ENCODE measurements at places on chromosomes 11 and 22. TPM values are rescaled to one million over a fixed set of nuclear protein-coding genes. Genes with fewer than 3 reads are reported as not detected.

Gene TEAD1
- 45.9 TPM for total RNA-seq

Gene DGCR6
- total RNA-seq = 2.0 TPM

Gene PACSIN3
- total RNA-seq = 25.5 TPM

Gene CSF2RB
- not detected for total RNA-seq

Gene LIF
- 31.6 TPM for total RNA-seq

Gene ACTN3
- total RNA-seq = 0.06 TPM

Gene SYT7
- total RNA-seq = 1.3 TPM

Gene GDPD4
- total RNA-seq = not detected

Gene SLC22A8
- not detected for total RNA-seq

Gene OR2D2
- not detected for total RNA-seq

Gene CNIH2
- 2.6 TPM for total RNA-seq

Gene PARVB
- total RNA-seq = 42.5 TPM

Gene DCDC1
- total RNA-seq = 0.40 TPM

Gene YPEL1
- total RNA-seq = 0.46 TPM

Gene XKR3
- total RNA-seq = not detected

Gene UBQLN3
- not detected for total RNA-seq

Gene VSIG10L2
- not detected for total RNA-seq

Gene PRODH
- 1.3 TPM for total RNA-seq

Gene WBP2NL
- 0.09 TPM for total RNA-seq

Gene GRM5
- total RNA-seq = not detected

Gene SYCE3
- total RNA-seq = not detected

Gene GP1BB
- 0.64 TPM for total RNA-seq

Gene BTBD18
- total RNA-seq = not detected

Gene DDIAS
- 14.9 TPM for total RNA-seq

Gene LMO1
- total RNA-seq = 3.0 TPM

Gene POLR2L
- total RNA-seq = 629 TPM

Gene CD3G
- not detected for total RNA-seq

Gene FAM180B
- total RNA-seq = not detected

Gene TTC36
- not detected for total RNA-seq

Gene HTR3A
- not detected for total RNA-seq

Gene APOA5
- not detected for total RNA-seq

Gene IFITM10
- total RNA-seq = 2.3 TPM

Gene OR52A1
- total RNA-seq = not detected
